ENCODE measurements at places on chromosomes 5 and 9. TPM values are rescaled to one million over a fixed set of nuclear protein-coding genes. Genes with fewer than 3 reads are reported as not detected.
A peak's percentile ranks its signal among the peaks of the same experiment; 100 is the strongest.

GRCh38 chr9:134497283-134497860 is 144.2 kb upstream of the COL5A1 start:
- no peak for DNase-seq

GRCh38 chr9:27528886-27529315 is 713 bp downstream of the MOB3B start:
- peak; percentile 90 for DNase-seq

DNA sequence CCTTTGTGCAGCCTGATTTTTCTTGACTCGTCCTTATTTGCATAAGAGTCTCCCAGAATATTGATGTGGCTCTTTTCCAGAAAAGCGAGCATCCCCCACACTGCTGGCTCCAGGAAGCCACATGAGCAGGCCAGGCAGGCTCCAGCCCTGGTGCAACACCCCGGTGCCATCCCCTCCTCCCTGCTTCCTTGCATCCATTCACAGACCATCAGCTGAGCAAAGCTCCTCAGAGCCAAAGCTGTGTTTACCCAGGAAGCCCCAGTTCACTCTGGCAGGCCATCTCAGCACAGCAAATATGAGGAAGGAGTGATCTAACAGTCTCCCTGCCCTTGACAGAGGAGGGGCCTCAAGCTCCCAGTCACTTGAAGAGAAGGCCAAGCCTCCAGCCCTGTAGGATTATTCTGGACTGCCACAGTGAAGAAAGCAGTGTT is 34.4 kb downstream of the INSYN2B start:
- DNase-seq = no peak

- DNase-seq = no peak
These were observed 36.3 kb upstream of the PSD2 start for GRCh38 chr5:139759219-139759721.

DNA sequence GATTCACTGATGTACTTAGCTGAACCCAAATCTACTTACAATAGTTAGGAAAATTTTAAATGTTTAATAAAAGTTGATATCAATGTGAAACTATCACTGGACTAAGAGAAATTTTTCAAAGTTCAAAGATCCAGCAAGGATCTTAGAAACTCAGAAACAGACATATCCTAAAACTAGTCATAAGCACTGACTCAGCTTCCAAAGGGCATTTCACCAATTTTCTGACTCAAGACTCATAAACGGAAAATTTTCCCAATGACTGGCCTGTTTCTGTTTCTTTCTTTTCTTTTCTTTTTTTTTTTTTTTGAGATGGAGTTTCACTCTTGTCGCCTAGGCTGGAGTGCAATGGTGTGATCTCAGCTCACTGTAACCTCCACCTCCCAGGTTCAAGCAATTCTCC is 66.6 kb downstream of the CDC14B start:
- DNase-seq = no peak

GRCh38 chr5:109411627-109412026 is 1.9 kb upstream of the PJA2 start:
- no peak for DNase-seq

- DNase-seq = no peak
These were observed 118.8 kb downstream of the GADD45G start for GRCh38 chr9:89723469-89724100.

- no peak for DNase-seq
These were observed 289.7 kb upstream of the DAP start for GRCh38 chr5:11050596-11051304.

GRCh38 chr9:124436320-124436719 is 13.9 kb upstream of the ADGRD2 start:
- DNase-seq = no peak

DNA sequence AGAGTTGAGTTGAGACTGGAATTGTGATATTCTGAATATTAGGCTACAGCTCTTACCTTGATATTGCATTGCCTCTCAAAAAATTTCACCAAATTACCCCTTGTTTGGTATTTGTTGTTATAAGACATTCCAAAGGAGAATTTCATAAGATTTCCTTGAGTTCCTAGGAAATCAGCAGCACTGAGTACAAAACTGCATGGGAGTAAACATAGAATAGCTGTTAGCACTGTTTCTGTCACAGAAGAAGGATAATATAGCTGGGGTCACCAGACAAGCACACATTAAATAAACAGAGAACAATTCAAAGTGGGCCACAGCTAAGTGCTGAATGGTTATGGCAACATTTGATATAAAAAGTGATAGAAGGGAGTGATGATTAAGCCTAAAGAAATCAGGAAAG is 724.3 kb downstream of the PRELID2 start:
- no peak for DNase-seq

DNA sequence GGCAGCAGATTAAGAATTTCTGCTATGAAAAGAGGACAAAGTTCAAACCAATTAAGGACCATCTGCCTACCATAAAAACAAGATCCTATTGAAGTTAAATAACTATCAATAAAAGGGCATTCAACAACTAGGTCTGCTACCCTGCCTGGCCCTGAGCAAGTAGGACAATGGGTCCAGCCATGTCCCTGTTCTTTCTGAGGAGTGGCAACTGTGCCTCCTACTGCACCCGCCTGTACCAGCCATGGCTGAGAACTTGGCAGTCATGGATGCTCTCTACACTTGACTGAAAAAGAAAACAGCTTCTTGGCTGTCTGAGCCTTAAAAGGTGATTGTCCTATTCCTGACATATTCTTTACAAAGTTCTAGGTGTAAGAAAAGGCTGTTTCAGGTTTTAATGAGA is 652.4 kb downstream of the PDE4D start:
- DNase-seq = no peak

GRCh38 chr9:37336150-37336549 is 86.3 kb upstream of the GRHPR start:
- DNase-seq = no peak

- DNase-seq = no peak
These were observed 37.2 kb downstream of the MRPS27 start for GRCh38 chr5:72282878-72283277.

GRCh38 chr9:94159069-94159939 is 75.0 kb downstream of the PTPDC1 start:
- DNase-seq = no peak

PTTG1 gene
- 1.3 TPM for total RNA-seq

LIX1 gene
- not detected for total RNA-seq

SVEP1 gene
- 359 TPM for total RNA-seq

RBM27 gene
- 12.2 TPM for total RNA-seq

SLC6A19 gene
- total RNA-seq = 0.32 TPM

MRPS27 gene
- total RNA-seq = 41.1 TPM

NR6A1 gene
- total RNA-seq = 0.64 TPM

AGXT2 gene
- total RNA-seq = not detected

PCDHGA9 gene
- 3.9 TPM for total RNA-seq

USP20 gene
- total RNA-seq = 16.8 TPM

GLRA1 gene
- total RNA-seq = not detected

PCDHGA7 gene
- total RNA-seq = 1.9 TPM

Measured in mesenteric fat pad (tissue), 1 donor.